ENCODE measurements at places on chromosomes 7 and 10.

DNA sequence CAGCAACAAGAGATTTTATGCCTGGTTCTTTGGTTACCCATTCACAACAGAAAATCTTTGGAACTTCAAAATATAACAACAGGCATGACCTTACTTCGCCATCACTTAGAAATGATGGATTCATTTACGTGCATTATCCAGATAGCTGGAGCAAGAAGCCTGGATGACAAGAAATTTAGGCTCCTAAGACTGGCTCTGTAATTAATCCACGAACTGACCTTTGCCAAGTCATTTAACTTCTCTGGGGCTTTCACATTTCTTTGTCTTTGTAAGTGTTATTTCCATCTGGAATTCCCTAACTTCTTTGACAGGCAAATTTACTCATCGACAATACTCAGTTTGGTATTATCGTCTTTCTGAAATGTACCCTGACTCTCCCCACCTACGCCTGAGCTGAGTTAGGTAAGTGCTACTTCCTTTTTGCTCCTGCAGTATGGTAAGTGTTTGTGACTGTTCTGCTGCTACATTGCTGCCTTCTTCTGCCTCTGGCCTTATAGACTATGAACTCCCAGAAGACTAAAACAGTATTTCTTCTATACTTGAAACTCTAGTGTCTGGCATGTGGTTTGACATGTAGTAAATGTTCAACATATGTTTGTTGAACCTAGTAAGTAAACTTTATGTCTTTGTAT is 5.5 kb upstream of the MDFIC start:
- DNase-seq = no peak

GRCh38 chr7:133733401-133733800 is 393.7 kb upstream of the LRGUK start:
- DNase-seq = no peak

- DNase-seq = no peak
These were observed 96.1 kb upstream of the KCNIP2 start for GRCh38 chr10:101939729-101940128.

- DNase-seq = no peak
These were observed 26.4 kb upstream of the GNA12 start for GRCh38 chr7:2870471-2870931.

- DNase-seq = no peak
These were observed 23.1 kb downstream of the DYDC2 start for GRCh38 chr10:80379701-80380100.

- no peak for DNase-seq
These were observed 90.1 kb upstream of the DNAAF5 start for GRCh38 chr7:636396-636795.

DNA sequence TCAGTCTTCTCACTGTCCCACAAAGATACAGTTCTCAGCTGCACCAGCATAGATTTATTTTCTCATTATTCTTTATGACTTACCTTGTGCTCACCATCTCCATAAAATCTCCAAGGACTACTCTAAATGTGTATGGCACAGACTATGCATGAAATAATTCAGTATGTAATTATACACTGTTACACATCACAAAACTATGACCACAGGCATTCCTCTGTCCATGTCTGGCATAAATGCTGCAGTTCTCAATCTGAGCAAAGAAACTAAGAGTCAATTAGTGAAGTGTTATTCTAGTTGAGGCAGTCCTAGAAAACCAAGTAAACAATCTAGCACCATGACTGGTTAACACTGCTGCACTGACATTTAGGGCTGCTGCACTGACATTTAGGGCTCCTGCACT is 2.7 kb downstream of the CYCS start:
- DNase-seq = no peak

GRCh38 chr10:46073564-46073963 is 27.5 kb upstream of the MSMB start:
- DNase-seq = no peak

DNA sequence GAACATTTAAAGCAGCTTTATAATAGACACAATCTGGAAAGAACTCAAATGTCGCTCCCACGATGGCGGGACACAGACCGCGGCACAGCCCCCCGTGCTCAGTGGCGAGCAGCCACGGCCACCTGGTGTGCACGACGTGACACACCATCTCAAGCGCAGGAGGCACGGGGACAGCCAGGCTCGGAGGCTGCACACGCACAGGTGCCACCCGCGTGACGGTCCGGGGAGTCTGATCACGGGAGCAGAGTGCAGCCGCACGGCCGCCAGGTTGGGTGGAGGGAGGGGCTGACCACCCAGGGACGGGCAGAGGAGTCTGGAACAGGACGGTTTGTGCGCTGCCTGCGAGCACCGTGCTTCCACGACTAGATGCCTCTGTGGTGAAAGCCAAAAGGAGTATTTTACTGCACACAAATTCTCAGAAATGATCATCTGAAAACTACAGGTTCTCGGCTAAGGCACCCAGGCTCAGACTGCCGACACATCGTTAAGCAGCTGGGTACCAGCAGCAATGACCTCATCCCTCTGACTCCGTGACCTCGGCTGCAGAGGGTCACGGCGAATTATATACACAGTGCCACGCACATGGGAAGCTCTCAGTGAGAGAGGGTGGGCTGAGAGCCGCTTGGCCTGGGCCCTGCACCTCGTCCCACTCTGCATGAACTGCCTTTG is 7.5 kb upstream of the GPER1 start:
- no peak for DNase-seq
